ENCODE measurements at places on chromosomes 5 and 9. TPM values are rescaled to one million over a fixed set of nuclear protein-coding genes. Genes with fewer than 3 reads are reported as not detected.

DNA sequence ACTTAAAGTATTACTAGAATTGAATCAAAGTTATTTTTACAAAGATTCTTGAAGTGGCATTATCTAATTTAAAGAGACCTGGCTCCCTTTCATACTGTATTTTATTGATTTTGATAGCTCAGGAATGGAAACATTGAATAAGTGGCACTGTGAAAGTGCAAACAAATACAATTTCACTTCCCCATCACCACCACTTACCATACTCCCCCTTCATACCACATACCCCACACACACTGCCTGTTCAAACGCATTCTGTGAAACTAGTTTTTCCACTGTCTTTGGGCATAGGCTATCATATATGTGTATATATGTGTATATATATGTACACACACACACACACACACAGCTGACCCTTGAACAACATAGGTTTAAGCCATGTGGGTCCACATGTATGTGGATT lies 62.1 kb upstream of the ATG10 start:
- DNase-seq: no peak

GRCh38 chr5:151917904-151918303 lies 6.7 kb downstream of the GLRA1 start:
- no peak for DNase-seq

- no peak for DNase-seq
Observed at GRCh38 chr5:67901814-67902496, 313.6 kb upstream of the PIK3R1 start.

OLFML2A gene
- total RNA-seq: not detected

DNA sequence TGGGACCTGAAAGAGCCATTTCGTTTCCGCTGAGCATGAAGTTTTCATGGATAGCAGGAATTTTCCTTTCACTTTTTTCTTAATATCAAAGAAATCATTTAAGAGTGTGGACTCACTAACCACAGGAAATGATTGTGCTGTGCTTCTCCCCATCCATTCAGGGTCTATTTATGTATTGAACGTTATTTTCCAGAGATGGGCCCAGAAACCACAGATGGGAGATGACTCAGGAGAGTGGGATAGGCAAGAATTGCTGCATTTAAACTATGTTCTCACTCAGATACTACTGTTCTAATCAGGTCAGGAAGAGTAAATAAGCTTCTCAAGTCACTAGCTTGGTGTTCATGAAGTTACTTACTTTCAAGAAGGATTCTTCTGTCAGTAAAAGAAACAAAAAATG lies 763.8 kb downstream of the DTWD2 start:
- no peak for DNase-seq

SOHLH1 gene
- not detected for total RNA-seq

GRCh38 chr5:100841358-100842076 lies 61.6 kb downstream of the ST8SIA4 start:
- DNase-seq: no peak

Measured in HT-29 (cell line).